Activated CD8-positive, alpha-beta memory T cell treated with anti-CD3 and anti-CD28 coated beads for 4 hours (primary cell): ENCODE measurements at places on chromosomes 2 and 18.

GRCh38 chr2:71934595-71935261, 212.9 kb downstream of the CYP26B1 start:
- DNase-seq, result no peak

DNA sequence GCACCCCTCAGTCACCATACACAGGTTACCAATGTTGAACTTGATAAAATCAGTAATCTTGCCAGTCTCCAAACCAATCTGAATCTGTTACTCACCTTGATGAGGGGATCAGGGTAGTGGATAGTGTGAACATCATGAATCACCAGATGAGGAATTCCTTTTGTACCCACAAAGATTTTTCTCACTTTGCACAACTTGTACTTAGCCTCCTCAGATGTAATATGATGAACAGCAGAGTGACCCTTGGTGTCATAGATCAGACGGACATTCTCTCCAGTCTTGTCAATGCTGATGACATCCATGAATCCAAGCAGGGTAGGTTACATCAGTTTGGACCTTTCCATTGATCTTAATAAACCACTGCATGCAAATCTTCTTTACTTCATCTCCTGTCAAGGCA, 54.7 kb downstream of the MDH1 start:
- DNase-seq, result no peak

GRCh38 chr2:240429872-240430491, 5.5 kb upstream of the GPC1 start:
- DNase-seq, result no peak

GRCh38 chr2:178143481-178143880, 31.2 kb downstream of the RBM45 start:
- no peak for DNase-seq

- no peak for DNase-seq
Observed at GRCh38 chr2:122083256-122084048, 328.0 kb downstream of the TSN start.

GRCh38 chr2:215828528-215829184, 184.7 kb downstream of the MREG start:
- no peak for DNase-seq
